Smooth muscle cell of the coronary artery (primary cell): ENCODE measurements at places on chromosomes 2 and 18. TPM values are rescaled to one million over a fixed set of nuclear protein-coding genes. Genes with fewer than 3 reads are reported as not detected.

The TCF7L1 gene
- total RNA-seq, result 1.9 and 2.0 TPM in 2 replicates

The LOXHD1 gene
- 0.94 TPM in 1 of 2 replicates, not detected in the other for total RNA-seq

The SPHKAP gene
- not detected in 2 replicates for total RNA-seq

The GCG gene
- total RNA-seq, result not detected in 2 replicates

The LRATD1 gene
- 0.47 TPM in 1 of 2 replicates, not detected in the other for total RNA-seq

The OSGEPL1 gene
- 5.4 and 6.5 TPM in 2 replicates for total RNA-seq

The C2orf78 gene
- not detected in 2 replicates for total RNA-seq

The VSNL1 gene
- total RNA-seq, result 0.23 and 0.47 TPM in 2 replicates

The TRIM43B gene
- not detected in 2 replicates for total RNA-seq
